ENCODE measurements at places on chromosomes 4 and X.

DNA sequence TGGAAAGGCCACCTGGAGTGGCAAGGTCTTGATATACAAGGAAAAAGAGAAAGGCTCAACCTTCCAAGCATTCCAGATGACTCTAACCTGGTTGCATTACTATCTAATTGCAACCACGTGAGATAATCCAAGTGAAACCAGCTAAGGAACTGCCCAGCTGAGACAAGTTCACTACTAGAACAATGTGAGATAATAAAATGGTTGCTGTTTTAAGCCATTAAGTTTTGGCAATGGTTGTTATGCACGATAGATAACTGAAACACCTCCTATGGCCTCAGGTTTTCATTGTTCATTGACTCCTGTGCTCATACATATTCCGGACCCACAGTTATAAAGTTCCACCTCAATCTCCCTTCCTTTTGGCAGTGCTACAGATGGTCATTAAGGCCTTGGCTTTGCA lies 9.2 kb upstream of the CXorf66 start:
- no peak for DNase-seq

- no peak for DNase-seq
Measured at GRCh38 chr4:159240687-159241086, 137.8 kb downstream of the RAPGEF2 start.

- DNase-seq, result no peak
Measured at GRCh38 chr4:104677116-104677515, 182.4 kb upstream of the CXXC4 start.

GRCh38 chr4:81951891-81952455 lies 421.8 kb downstream of the HNRNPD start:
- DNase-seq, result no peak

DNA sequence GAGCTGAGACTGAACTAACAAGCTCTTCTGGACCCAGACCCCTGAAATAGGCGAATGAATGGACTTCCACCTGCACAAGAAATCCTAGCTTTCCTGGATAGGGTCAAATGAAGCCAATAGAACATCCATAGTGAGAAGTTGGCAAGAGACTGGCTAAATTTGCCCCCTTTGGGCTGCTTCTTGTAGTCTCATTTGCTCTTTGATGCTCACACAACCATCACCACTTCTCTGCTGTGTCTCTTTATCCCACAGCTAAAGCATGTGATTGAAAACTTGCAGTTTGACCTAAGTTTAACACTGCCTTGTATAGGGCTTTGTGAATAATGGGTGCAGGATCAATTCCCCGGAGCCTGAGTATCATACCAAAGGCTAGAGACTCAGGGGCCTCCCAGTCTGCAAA lies 38.2 kb downstream of the NLGN3 start:
- DNase-seq, result no peak

DNA sequence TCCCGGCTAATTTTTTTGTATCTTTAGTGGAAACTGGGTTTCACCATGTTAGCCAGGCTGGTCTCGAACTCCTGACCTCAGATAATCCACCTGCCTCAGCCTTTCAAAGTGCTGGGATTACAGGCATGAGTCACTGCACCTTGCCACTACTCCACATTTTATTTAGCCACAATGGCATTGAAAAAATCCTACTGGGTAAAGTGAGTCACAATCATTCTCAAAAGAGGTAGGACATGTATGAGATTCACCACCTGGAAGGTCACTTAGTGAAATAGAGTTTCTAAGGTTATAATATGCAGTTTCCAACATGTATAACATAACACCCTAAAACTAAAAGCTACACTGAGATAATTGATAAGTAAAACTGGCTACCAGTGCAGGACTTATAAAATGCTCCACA lies 159.2 kb downstream of the BTC start:
- DNase-seq, result no peak

Data from BJ (cell line).